Stimulated activated CD4-positive, alpha-beta T cell treated with anti-CD3 and anti-CD28 coated beads, Interleukin-1b, Interleukin-23, amount 100 ng/mL, for 1 hour (primary cell): ENCODE measurements at places on chromosomes 4 and X.
A peak's percentile ranks its signal among the peaks of the same experiment; 100 is the strongest.

- no peak for DNase-seq
Observed at GRCh38 chr4:63556332-63556731, 852.9 kb downstream of the TECRL start.

GRCh38 chrX:45710081-45710801, 509.6 kb upstream of the DIPK2B start:
- peak; percentile 13 for DNase-seq

DNA sequence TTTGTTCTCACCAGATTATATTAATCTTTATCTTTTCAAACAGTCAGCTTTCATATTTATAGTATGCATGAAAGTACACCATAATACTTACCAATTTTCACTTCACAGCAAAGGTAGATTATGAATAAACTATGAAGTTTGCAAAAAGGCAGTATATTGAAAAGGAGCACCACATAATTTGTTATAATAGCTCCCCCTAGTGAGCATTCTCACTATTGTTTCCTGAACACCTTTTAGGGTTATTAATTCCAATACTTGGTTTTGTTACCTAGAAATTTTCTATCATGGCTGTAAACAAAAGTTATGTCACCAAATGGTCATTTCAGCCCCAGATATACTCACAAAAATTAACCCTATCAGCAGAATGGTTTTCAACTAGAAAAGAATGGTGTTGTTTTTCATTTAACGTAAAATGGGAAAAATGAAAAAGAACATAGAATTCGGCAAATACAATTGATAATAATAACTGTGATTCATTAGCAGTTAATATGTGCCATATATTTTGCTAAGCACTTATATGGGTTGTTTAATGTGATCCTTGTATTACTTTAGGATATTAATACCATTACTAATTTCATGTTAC, 30.2 kb upstream of the NKX6-1 start:
- no peak for DNase-seq

- no peak for DNase-seq
Observed at GRCh38 chr4:31058656-31059055, 338.5 kb downstream of the PCDH7 start.

DNA sequence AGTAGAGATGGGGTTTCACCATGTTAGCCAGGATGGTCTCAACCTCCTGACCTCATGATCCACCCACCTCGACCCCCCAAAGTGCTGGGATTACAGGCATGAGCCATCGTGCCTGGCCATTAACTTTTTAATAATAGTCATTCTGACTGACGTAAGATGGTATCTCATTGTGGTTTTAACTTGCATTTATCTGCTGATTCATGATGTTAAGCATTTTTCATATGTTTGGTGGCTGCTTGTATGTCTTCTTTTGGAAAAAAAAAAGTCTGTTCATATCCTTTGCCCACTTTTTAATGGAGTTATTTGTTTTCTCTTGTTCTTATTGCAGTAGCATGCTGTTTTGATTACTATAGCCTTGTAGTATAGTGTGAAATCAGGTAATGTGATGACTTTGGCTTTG, 45.8 kb downstream of the ANXA10 start:
- no peak for DNase-seq

DNA sequence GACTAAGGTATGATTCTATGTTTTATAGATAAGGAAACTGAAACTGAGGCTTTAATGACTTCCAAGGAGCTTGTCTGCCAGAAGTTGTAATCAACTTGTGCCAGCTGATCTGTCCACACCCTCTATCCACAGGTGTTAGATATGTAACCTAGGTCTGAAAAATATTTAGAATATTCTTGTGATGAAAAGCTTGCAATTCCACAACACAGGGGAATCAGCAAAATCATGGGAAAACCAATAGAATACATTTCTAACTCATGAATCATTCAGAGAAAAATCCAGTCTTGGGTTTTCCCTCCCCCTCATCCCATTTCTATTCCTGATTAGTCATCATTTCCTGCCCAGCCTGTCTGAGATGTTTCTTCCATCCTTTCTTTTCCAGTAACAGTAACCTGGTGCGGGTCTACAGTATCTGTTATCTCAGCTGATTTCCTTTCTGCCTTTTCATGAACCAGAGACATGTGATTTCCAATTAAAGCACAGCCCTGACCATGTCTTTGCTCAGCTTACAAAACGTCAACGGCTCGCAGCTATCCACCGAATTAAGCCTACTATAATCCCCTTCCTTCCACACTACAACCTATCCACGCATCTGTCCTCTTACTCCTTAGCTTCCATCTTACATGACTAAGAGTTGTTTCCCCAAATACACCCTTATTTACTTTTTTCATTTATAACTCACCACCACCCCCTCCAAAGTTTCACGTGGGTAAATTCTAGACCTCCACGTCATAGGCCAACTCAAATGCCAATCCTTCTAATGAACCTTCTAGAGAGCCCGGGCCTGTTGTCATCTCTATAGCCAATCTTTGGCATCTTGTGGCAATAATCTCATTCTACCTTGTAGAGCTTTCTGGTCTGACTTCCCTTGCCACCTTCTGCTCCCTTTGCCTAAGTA, 961 bp upstream of the NOCT start:
- no peak for DNase-seq

DNA sequence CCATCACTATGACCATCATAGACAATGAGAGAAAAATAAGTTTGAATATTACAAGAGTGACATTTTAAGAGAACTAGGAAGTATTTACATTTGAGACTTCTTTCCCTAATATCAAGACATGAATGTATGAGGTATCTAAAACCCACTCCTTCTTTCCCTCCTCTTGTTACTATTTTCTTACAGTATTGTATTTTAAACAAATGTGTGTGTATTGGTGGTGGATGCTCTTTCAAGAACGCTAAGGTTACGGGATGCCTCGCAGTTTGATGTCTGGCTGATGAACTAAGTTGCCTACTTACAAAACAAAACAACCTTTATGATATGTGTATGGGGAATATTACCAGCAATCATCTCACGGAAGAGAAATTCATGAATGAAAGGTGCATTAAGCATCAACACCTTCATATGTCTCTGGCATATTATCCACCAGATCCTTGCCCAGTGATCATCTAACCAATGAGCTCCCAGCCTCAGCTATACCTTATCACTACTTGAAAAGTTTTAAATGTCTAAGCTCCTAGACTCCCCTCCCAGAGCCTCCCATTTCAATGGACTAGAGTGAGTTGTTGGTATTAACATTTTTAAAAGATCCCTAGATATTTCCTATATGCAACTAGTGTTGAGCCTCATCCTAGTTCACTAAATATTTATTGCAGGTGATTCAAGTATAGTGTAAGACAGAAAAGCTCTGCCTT, 10.6 kb downstream of the AREG start:
- DNase-seq = no peak

DNA sequence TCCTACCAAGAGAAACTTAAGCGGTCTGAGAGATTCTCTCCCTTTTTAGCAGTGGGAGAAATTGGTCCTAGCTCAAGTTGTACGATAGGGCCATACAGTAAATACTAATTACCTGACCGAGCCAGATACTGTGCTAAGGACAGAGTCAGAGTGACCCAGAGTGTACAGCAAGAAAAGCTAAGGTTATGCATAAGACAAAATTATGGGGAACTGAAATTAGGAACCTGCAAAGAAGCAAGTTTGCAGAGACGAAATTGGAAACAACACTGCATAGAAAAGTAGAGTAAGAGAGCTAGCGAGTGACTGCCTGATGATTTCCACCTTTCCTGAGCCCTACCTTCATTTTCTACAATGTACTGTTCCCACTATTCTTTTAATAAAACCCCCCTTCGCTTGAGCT, 278.1 kb downstream of the NKX6-1 start:
- no peak for DNase-seq

DNA sequence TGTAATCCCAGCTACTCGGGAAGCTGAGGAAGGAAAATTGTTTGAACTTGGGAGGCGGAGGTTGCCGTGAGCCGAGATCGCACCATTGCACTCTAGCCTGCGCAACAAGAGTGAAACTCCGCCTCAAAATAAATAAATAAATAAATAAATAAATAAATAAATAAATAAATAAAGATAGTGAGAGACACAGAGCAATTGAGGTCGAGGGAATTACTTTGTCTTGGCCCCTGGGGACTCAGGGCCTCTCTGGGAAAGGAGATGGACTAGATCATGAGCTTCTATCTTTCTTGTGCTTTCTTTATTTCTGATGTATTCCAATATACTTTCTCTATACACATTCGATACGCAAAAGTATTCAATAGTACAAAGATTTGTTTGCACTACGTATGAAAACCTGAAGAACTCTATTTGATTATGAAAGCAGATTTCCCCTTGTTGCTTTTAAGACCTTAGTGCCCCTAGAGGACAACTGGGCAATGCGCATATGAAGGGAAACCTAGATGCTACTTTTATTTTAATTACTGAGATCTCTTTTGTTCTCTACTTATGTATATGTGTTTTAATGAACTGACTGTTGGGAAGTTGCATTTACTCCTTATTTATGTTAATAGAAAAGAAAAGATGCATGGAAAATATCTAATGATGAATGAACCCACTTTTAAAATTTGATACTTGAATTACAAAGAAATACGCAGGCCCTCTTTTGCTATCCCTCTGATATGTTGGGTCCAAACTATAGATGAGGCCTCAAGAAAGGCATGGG, 12.8 kb upstream of the ELOVL6 start:
- no peak for DNase-seq

GRCh38 chrX:2549876-2550275, 49.1 kb upstream of the DHRSX start:
- DNase-seq = no peak

DNA sequence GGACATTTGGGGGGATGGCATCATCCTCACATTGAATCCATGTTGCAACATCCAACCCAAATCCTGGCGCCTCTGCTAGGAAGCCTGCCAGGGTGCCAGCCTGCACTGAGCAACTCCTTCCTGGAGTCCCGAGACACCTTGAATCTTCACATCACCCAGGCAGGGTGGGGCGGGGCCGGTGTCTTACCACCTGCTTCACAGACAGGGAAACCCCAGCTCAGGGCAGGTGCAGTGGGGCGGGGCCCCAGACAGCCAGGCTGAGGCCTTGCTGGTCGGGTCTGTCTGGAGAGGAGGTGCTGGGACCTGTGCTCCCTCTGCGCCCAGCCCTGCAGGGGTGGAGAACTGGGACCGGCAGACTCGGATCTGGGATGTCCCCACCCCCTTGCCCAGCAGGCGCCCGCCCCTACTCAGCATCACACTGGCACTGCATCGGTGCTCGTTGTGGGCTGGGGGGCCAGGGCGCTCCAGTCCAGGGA, 31.5 kb upstream of the HTRA3 start:
- DNase-seq = no peak

DNA sequence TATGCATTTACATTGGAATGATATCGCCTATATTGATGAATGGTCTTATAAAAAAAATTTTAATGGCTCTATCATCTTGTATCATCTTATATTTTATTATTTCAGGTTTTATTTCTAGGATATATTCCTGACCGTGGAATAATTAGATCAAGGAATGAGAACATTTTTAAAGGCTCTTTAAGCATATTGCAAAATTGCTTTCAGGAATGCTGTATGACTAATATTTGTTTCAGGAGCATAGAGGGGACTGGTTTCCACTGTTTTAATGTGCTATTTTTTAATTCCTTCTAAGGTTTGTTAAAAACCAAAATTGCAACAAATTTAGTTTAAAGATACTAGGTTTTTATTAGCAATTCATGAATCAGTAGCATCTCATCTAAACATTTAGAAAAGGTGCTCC, 120.2 kb downstream of the BMPR1B start:
- no peak for DNase-seq

DNA sequence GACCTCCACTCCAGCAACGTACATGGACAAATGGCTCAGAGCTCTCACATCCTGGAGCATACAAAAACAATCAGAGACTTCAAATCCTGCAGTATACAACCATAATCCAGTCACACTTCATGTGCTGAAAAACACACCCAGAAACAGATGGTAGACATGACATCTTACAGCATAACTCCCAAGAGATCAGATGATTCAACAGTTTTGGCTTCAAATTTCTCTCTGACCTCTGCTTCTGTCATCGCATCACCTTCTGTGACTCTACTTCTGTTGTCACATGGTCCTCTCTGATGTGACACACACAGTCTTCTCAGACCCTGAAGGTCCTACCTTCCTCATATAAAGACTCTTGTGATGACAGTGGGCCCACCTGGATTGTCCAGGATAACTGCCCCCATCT, 18.5 kb downstream of the SUV39H1 start:
- no peak for DNase-seq
